Cardiac muscle cell (in vitro differentiated cells and primary cell): ENCODE measurements at places on chromosomes 2 and 18.

DNA sequence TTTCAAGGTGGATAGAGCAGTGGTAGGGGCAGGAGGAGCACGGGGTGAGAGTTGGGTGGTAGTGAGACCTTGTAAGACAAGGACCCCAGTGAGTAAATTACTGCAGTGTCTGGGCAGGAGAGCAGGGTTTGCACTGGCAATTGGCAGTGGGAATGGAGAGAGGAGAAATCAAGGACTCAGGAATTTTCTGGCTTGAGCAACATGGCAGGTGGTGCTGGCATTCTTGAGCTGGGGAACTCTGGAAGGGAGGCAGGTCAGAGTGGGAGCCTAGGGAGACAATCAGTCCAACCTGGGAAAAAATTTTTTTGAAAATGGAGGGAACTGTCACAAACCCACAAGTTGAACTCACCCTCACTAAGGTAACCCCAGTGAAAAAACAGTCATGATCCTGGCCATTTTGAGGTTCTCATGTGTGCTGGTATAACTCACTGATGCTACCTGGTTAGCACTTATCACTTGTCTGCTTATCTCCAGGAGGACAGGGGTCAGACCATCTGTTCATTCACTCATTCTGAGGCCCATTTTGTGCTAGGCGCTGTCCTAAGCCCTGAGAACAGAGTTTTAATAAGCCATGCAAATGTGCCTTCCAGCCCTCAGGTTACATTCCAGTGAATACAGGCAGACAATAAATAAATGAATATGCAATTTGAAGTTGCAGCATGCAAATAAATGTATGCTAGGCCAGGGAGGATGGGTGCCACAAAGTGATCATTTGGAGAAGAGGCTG is 92.2 kb upstream of the SEC11C start:
- DNase-seq, result no peak

GRCh38 chr2:138277062-138277461 is 224.5 kb upstream of the SPOPL start:
- no peak for DNase-seq

DNA sequence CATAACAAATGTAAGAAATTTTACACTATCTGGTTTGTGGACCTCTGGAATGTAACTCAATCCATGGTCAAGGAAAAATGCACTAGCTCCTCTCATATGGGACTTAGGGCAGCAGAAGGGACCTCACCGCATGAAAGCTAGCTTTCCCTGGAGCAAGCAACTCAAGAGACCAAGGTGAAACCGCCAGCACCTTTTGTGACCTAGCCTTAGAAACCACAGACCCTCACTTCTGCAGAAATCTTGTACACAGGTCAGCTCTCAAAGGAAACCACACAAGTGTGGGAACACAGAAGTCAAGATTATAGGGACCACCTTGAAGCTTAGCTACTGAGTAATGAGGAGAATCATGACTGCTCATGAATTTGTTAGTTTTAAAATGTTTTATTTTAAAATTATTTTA is 222.5 kb downstream of the DLGAP1 start:
- DNase-seq, result no peak

DNA sequence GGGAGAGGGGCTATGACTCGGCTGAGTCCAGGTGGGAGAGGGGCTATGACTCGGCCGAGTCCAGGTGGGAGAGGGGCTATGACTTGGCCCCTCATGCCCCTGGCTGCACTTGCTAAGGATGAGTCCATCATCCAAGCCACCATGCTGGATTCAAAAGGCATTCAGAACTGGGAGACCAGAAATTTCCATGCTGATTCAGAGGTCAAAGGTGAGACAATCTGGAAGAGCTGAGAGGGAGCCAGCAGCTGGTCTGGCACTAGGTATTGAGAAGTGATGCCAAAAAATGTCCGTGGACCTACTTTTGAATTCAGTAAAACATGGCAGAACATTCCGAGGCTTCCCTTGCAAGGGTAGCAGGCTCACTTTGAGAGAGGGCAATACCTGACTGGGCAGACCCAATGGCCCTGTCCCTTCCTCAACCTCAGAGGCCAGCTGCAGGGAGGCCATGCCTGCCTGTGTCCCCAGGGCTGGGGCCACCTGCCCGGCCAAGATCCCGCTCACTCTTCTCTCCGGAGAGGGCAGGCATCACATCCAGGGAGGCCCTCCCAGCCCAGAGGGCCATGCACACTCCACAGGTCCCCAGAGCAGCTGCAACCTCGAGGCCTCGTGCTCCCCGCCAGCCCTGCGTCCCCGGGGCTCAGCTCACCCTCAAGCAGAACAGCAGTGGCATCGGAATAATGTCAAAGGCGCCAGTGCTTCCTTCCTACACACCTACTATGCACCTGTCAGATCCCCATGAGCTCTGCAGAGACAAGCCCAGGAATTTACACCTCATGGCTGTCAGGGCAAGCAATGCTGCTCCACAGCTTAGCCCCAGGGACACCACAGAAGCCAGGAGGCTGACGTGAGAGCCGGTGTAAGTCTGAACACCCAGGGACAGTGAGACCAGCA is 80.2 kb upstream of the GPC1 start:
- no peak for DNase-seq

DNA sequence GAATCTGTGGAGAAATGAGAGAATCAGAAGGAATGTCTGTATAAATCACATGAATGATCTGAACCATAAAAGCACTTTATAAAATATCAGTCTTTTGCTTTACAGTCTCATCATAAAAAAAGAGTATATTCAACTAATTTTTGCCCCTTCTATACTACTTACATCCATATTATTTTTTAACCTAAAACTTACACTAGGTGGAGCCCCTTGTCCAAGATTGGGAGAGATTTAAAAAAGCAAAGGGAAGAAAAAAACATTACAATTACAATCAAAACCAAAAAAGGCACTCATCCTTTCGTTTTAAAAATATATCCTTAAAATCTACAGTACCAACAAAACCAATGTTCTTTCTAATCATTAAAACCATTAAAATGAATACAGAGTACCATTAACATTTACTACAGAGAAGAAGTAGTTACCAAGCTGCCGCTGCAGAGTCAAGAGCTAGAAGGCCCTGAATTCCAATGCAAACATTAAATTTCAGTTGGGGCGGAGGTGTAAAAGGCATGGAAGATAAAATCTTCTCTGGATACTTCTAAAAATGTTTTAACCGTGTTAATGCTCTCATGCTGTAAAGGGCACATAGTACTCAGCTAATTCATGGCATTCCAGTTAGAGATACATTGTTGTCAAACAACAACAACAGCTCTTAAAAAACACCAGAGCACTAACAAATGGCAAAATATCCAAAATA is 56.7 kb upstream of the EPB41L3 start:
- peak; percentile 56 for DNase-seq

DNA sequence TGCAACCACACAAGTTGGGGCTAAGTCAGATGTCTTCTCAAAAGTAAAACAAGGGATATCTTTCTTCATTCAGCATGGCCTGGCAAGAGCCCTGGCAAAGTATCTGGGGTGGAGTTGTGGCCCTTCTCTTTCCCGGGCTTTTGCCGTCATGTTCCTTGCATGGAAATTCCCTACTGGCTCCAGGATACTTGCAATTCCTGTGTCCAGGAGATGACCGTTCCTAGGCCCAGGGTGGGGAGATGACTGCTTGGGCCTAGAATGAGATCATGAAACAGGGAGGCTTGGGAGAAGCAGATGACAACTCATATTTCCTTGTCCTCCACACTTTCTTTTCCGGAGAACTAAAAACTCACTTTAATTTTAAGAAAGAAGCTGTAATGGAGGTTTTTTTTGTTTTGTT is 60.9 kb downstream of the TGIF1 start:
- no peak for DNase-seq

DNA sequence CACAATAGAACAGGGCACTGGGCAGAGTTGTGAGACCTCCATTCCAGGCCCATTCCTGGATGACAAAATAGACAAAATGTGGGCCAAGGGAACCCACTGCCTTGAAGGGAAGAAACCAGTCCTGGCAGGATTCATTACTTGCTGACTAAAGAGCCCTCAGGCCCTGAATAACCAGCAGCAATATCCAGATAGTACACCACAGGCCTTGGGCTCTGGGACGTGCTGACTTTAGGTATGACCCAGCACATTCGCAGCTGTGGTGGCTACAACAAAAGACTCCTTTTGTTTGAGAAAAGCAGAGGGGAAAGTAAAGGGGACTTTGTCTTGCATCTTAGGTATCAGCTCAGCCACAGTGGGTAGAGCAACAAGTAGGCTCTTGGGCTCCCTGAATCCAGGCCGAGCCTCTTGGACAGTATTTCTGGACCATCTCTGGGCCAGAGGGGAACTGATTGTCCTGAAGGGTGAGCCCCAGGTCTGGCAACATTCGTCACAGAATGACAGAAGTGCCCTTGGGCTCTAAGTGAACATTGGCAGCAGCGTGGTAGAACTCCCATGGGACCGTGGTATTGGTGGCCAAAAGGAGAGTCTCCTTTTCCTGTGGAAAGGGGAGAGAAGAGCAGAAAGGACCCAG is 89.9 kb upstream of the CD226 start:
- no peak for DNase-seq
